ENCODE measurements at places on chromosomes 12 and 14.

GRCh38 chr12:92757597-92758121 lies 54.9 kb downstream of the PLEKHG7 start:
- no peak for DNase-seq

GRCh38 chr12:95548056-95548538 lies 3.2 kb downstream of the USP44 start:
- no peak for DNase-seq

- no peak for DNase-seq
Measured at GRCh38 chr14:104660597-104660996, 28.8 kb upstream of the INF2 start.

GRCh38 chr14:64235652-64236640 lies 58.2 kb downstream of the ESR2 start:
- no peak for DNase-seq

DNA sequence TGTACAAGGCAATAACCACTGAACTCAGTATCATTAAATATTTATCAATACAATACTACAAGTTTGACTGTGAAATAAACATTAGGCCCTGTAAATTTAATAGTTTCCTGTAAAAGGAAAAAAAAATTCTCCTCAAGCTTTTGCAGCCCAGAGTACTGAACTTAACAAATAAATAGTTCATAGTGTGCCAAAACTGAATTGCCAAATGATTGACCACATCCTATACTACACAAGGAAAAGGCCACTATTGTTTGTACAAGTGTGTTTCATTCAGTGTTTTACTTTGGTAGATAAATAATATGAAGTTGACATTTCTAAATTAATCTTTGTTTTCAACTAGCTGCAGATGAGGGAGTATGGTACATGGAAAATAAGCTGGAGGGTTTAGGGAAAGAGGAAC lies 379.6 kb downstream of the FLRT2 start:
- DNase-seq, result peak; percentile 16

- no peak for DNase-seq
Measured at GRCh38 chr12:25817166-25817565, 141.3 kb upstream of the RASSF8 start.

- no peak for DNase-seq
Measured at GRCh38 chr12:119699199-119699760, 31.3 kb downstream of the PRKAB1 start.

- DNase-seq, result no peak
Measured at GRCh38 chr14:63848890-63849289, 3.9 kb upstream of the SYNE2 start.

DNA sequence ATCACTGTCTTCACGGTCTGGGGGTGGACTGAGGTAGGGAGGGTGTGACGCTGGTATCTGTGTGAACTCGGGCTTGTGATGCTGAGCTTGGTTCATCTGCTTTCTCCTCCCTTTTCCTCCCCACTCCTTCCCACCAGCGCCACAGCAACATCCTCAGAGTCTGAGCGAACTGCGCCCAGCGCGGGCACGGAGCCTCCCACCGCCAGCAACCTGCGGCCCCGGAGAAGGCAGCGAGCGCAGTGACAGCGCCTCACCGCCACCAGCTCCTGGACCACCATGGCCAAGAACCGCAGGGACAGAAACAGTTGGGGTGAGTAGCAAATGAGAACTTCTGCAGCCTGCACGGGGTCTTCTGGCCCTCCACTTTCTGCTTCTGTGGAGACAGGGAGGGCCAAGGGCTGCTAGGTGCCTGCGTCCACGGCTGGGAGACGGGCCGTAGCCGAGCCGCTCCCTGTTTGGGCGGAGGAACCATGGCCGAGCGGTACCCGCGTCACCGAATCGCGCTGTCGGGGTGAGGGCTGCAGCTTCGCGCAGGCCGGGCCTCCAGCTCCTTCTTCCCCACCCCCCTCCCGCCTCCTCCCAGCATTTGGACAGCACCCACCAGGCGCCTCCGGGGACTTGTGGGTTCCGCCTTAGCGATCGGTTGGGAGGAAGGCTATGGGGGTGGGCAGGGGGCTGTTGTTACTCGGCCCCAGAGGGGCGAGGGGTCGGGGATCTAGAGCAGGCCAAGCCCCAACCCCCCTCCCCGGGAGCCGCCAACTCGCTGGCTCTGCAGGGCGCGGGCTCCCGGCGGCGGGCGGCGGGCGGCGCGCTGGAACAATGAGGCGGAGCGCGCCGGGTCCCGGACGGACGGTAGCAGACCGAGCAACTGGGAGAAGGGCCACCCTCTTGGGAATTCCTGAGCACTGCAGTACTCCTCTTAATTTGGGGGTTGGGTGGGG lies at the start of gene ATL1:
Gene ATL1 (plus strand): TSS at position 156 of the 941 bp plus-strand sequence. CDS start 121 bp downstream, at position 277.
- no peak for DNase-seq

DNA sequence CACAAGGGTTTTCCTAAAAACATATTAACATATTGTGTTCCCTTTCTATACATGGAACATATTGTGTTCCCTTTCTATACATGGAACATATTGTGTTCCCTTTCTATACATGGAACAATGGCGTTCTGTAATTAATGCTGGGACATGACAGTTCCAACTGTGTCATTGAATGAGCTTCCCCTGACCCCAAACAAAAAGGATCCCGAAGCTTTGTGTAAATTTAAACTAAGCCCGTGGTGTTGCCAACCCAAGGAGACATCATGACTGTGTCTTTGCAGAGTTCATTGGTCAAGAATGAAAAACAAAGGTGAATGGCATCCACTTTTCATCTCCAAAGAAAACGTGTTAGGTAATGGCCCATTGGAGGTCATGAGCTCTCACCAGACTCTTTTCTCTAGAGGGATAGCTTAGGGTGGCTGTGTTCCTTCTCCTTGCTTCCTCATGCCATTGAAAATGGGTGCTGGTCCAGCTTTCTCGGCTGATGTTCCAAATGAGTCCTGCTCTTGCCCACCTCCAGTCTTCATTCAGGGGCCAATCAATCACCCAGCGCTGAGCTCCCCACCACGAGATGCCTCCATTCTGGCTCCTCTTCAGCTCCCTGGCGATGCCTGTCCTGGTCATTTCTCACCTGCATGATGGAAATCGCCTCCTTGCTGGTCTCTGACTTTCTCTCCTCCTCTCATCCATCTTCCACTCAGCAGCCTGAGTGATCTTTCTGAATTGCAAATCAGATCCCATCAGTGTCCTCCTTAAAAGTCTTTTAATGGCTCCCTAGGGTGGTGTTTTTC lies 156.1 kb downstream of the VRK1 start:
- DNase-seq, result no peak

Measured in NCI-H2081 treated with DMSO at 0.1 percent for 48 hours (cell line).